ENCODE measurements at places on chromosomes 3 and 15.
A peak's percentile ranks its signal among the peaks of the same experiment; 100 is the strongest.

DNA sequence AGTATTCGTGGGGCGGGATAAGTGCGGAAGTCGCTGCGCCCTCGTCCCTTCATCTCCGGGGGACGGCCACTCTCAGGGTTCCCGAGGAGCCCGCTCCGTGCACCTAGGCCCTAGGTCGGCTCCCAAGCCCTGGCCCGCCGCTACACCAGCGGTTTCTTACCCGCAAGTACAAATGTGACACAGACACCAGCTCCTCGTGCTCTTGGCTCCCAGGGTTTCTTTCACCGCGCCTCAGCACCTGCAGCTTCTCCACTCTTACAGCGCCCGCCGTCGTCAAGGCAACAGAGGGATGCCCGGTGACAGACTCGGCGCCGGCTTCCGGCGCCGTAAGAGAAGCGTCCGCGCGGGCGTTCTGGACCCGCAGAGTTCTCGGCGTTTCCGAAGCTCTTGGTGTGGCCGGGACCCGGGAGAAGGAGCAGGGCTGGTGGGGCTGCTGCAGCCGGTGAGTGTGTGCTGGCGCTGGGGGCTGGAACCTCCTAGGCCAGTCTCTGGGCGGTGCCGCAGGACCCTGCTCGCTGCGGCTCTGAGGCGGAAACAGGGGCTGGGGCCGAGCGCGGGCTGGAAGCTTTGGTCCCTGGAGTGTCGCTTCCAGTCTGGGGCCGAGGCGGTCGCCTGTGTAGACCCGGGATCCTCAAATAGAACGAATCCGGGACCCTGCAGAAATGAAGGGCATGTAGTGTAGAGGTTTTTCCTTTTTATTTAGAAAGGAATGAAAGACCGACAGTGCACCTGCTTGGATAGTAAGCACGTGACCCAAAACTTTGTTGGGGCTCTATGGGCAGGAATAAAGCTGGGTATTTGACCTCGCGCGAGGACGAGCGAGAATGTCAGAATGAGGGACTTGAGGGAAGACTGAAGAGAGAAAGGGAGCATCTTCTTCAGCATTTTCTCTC is 155.4 kb upstream of the GOLGA6L4 start:
- no peak for DNase-seq

GRCh38 chr15:40871749-40872617 is 2.1 kb downstream of the RHOV start:
- peak; percentile 6 for DNase-seq

DNA sequence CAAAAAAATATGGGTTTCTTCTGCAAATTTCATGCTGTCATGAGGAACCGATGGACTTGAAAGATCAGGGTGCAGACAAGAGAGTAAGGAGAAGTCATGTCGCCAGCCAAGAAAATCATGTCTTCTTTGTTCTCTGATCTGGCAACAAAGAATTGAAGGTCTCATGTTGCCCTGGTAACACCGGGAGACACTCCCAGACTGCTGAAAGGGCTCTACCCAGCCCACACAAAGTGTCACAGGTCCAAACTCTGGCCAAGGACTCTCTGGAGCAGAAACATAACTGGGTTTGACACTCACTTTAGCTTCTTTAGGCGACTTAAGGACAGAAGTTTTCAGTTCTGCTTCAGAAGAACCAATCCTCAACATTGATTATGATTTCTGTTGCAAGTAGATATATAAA is 42.9 kb downstream of the SIDT1 start:
- DNase-seq = no peak

- no peak for DNase-seq
Measured at GRCh38 chr3:71451060-71451459, 132.5 kb downstream of the FOXP1 start.

GRCh38 chr3:11803977-11804892 is 42.5 kb downstream of the TAMM41 start:
- DNase-seq = peak; percentile 24

- DNase-seq = no peak
Measured at GRCh38 chr3:50412231-50412754, 53.0 kb upstream of the TMEM115 start.

GRCh38 chr3:46873521-46873920 is 4.0 kb upstream of the PTH1R start:
- DNase-seq = no peak

GRCh38 chr3:17407576-17407975 is 334.9 kb downstream of the TBC1D5 start:
- DNase-seq = no peak

All from inflammatory macrophage treated with lipopolysaccharide for 1 hour (primary cell).